ENCODE measurements at places on chromosomes 5 and 9.
A peak's percentile ranks its signal among the peaks of the same experiment; 100 is the strongest.

DNA sequence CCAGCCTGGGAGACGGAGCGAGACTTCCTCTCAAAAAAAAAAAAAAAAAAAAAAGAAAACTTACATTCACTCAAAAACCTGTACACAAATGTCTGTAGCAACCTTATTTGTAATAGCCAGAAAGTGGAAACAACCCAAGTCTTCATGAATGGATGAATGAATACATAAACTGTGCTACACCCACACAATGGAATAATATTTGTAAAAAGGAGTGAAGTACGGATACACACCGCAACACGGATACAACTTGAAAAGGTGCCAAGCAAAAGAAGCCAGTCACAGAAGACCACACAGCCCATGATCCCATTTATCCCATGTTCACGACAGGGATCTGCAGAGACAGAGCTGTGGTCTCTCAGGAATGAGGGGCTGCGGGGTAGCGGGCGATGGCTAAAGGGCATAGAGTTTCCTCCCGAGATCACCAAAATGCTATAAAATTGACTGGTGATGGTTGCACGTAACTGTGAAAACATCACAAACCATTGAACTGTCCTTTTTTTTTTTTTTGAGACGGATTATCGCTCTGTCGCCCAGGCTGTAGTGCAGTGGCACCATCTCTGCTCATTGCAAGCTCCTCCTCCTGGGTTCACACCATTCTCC lies 76.2 kb upstream of the COL5A1 start:
- DNase-seq, result no peak

GRCh38 chr5:107121793-107122519 lies 548.8 kb downstream of the EFNA5 start:
- no peak for DNase-seq

- DNase-seq, result no peak
Observed at GRCh38 chr5:25091921-25092320, 447.1 kb upstream of the CDH10 start.

DNA sequence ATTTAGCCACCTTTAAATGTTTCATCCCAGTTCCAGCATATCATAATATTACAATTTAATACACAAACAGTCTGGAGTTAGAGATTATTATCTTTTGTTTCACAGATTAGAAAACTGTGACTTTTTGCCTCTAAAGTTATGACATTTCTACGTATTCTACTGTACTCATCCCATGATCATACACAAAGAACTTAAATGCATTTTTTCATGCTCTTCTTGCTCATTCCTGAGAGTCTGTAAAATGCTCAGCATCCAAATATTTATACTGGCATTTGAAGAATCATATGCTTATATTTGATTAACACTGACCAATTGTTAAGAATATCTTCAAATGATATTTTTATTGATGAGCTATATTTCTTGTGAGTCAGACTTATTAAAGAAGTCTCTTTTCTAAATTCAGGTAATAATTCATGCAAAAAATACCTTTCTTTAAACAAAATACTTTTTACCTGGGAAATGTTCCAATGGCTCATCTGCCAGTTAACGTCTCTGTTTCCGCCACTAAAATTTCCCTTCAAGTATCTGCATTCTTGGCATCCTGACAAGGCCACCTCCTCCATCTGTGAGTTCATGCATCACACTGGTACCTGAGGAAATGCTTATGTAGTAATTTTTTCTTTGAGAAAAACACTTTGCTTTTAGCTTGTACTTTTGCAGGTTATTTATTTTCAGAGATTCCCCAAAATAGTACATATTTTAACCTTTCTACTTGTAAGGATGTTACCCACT lies 139.6 kb upstream of the RASA1 start:
- no peak for DNase-seq

DNA sequence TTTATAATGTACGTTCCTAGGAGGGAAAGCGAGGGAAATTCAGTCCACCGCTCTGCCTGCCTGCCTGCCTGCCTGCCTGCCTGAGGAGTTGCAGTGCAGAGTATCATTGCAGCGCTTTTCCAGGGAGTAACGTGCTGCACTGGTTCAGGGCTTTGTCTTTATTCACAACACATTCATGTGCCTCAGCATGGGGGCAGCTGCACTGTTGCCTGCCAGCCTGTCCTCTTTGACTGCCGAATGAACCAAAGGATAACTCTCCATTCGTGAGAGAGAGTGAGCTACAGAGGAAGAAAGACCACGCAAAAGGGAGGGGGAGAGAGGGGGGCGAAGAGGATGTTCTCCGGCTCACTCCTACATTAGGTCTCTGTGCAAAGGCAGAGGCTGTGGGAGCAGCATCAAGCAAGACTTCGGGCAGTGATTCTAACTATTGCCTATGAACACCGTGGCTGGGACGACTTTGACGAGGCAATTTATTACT lies 791.2 kb downstream of the MAT2B start:
- no peak for DNase-seq

- peak; percentile 31 for DNase-seq
Observed at GRCh38 chr5:83473346-83474160, 2.0 kb downstream of the VCAN start.

GRCh38 chr5:59540366-59540765 lies 353.2 kb downstream of the PDE4D start:
- no peak for DNase-seq

DNA sequence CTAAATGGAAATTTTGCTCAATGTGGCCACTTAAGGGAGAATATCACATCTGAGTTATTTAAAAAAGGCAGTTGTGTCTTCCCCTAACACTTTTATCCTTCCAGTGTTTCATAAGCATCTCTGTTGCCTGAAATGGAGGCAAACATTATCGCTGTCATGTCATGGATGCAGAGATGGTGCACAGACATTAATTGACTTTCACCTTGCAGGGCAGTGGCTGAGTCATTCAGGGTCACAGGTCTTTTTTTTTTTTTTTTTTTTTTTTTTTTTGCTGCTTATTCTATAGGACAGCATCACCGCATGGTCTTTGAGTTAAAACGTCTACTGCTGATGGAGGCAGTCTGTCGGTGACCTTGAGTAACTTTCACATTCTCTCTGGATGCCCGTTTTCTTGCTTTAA lies 36.3 kb upstream of the KLF9 start:
- no peak for DNase-seq

DNA sequence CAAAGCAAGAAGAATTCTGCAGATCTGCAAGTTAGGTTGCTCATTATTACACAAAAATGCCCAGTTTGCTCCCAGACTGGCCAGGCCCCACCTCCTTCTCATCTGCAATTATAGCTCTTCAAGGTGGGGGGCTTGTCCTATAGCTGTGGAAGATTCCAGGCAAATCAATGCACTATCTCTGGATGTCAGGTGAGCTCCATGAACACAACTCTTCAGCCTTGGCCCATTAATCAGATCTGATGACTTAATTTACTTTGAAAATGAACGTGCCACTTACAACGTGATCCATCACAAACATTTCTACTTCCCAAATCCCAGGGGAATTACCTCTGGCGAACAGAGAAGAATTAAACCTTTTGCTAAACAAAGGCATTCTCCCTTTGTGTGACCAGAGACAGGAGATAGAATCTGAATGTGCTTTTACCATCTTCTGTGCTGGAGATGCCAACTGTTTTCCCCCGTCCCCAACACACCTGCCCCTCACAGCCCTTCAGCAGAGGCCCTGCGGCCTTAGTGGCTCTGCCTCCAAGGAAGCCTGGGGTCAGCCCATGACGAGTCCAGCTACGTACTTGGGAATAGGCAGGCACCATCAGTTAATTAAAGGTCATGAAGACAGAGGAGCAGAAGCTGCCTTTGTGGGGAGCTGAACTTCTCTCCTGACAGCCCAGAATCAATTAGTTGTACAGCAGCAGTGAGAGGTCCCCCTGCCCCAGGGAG lies 60.5 kb downstream of the SNX18 start:
- no peak for DNase-seq

DNA sequence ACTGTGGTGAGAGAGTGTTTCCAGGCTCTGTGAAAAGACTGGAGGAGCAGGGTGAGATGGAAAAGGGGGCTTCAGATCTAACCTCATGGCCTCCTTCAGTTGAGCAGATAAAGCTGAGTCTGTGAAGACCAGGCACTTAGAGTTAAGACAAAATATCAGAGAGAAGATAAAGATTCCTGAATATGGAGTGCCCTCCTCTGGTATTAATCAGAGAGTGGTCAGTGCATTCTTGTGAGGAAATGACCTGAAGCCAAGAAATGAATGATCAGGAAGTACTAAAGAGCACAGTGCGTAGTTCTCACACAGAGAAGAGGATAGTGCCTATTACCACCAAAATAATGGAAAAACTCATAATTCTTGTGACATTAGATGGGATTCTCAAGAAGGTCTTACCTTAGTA lies 1417.0 kb upstream of the ACO1 start:
- DNase-seq, result no peak

- DNase-seq, result no peak
Observed at GRCh38 chr9:34177593-34178435, 1.0 kb upstream of the UBAP1 start.

- DNase-seq, result no peak
Observed at GRCh38 chr9:116901260-116901659, 214.2 kb downstream of the TRIM32 start.

GRCh38 chr9:93216073-93216365 lies 32.1 kb downstream of the WNK2 start:
- no peak for DNase-seq

DNA sequence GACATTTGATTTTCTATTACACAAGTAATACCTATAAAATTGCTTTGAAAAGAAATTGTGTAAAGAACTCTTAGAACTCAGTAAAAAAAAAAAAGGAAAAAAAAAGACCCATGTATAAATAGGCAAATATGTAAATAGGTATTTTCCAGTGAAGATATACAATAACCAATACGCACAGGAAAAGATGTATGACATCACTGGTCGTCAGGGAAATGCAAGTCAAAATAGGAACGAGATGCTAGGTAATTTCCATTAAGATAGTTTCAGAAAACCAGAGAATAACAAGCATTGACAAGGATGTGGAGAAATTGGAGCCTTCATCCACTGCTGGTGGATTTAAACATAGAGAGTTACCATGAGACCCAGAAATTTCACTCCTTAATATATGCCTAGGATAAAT lies 708.8 kb downstream of the MTRR start:
- no peak for DNase-seq

GRCh38 chr9:79686381-79687130 lies 114.8 kb downstream of the TLE4 start:
- no peak for DNase-seq

DNA sequence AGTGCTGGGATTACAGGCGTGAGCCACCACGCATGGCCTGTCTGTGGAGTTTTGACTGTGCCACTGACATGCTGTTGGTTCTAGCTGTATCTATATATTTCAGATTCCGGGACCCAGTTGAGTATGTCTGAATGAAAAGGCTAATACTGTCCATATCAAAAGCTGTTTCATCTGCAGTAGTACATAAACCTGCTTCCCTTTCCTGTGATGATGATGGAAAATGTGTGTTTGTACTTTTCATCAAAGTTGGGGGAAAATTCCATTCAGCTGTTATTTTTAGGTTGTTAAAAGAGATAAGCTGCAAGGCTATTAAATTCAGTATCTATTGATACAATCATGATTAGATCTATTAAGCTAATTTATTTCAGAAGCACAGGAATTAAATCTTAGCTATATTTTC lies 237.6 kb upstream of the ADAMTSL1 start:
- DNase-seq, result no peak

GRCh38 chr5:386432-387341 lies 56.3 kb upstream of the EXOC3 start:
- no peak for DNase-seq

GRCh38 chr9:115466756-115467155 lies 348.8 kb upstream of the TNC start:
- no peak for DNase-seq

GRCh38 chr5:133824661-133825254 lies 143.7 kb downstream of the C5orf15 start:
- DNase-seq, result no peak

- peak; percentile 74 for DNase-seq
Observed at GRCh38 chr9:127903557-127904475, 4.4 kb upstream of the ST6GALNAC6 start.

DNA sequence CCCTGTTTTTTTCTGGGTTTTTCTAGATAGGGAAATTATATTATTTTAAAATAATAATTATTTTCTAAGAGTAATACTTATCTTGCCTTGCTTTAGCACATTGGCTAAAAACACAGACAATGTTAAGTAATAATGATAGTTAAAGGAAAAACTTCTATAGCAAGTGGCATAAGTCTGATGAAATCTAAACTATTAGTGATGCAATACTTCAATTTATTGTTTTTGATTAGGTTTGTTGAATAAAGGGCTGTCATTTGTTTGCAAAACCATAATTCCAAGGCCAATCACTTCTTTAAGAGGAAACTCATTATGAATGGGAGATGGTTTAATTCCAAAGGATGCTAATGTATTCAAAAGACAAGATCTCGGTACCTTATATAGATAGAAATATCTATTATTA lies 293.8 kb upstream of the FBXL7 start:
- no peak for DNase-seq

GRCh38 chr9:124342402-124342775 lies 72.9 kb downstream of the PSMB7 start:
- no peak for DNase-seq

GRCh38 chr5:15566789-15567188 lies 66.8 kb downstream of the FBXL7 start:
- DNase-seq, result no peak

DNA sequence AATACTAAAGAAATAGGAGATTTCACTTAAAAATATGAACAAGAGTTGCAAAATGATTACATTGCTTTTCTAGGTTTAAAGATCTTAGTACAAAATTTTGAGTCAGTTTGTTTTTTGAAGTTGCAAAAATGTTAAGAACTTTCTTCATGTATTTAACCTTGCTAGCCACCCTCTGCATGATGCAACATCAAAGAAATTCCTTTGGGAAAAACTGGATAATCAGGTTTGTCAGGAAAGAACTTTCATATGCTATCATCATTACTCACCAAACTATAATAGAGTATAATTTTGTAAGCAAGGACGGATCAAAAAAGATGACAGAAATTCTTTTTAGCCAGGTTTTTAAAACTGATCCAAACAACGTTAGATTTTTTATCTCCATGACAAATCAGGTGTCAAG lies 116.9 kb upstream of the MRPS30 start:
- DNase-seq, result no peak
